ENCODE measurements at places on chromosomes 3 and 15.
A peak's percentile ranks its signal among the peaks of the same experiment; 100 is the strongest.

DNA sequence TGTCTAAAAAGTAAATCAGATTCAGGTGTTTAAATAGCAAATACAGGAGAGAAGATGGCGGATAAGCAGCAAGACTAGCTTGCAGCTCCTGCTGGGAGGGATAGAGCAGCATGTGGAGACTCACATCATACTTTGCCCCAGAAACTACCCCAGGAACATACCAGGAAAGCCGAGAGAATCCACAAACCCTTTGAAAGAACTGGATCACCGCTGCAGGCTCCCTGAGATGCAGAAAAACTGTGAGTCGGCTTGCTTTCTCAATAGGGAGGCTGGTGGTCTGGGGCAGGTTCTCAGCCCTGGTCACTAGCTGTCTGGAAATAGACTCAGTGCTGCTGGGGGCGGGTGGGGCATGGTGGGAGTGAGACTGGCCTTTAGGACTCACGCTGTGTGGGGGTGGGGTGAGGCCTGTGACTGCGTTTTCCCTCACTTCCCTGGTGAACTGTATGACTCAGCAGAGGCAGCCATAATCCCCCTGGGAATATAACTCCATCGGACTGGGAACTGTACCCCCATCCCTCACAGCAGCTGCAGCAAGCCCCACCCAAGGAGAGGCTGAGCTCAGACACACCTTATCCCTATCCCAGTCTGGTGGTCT is 142.8 kb downstream of the CNTN6 start:
- no peak for DNase-seq

DNA sequence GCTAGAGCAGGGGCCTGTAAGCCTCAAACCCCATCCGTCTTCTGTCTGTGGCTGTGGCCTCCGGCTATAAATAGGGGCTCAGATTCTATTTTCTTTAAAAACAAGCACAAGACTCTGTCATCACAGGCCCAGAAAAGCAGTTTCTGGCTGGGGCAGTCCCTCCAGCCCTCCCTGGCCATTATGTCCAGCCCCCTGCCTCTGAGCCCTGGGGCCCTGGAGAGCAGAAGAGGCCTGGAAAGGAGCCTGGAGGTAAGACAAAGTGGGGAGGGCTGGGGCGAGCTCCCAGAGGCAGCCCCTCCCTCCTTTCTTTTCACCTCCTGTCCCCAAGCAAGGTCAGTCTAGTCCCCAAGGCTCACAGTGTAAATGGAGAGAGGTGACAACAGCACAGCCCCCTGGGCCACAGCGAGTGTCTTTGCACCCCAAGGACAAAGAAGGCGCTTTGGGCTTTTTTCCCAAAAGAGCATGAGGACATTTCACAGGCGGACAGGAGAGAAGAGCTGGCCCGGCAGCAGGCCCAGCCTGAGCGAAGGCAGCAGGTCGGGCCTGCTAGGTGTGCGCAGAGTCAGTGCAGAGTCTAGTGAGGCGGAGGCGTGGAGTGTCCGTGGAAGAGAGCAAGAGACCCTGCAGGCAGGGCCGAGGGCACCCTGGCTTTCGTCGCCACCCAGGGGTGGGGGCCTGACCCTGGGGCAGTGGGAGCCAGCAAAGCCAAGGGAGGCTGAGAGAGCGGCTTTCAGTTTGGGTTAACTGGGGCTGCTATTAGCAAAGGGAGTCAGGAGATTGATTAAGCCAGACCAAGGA is 188.3 kb downstream of the TBC1D2B start:
- no peak for DNase-seq

DNA sequence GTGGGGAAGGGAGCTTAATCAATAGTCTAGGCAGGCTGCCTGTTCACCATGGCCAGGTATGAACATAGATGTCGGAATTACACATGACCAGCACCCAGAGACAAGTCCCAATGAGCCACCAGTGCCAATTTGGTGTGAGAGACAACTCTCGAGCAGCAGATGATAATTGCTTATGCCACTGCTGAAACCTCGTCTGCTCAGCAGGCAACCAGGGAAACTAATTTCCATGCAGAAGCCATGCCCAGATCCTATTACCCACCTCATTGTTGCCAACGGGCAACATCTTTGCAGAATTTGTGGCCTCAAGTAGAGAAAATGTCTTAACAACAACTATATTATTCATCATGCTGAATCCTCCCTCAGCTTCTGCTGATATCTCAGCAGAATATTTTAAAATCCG is 84.9 kb downstream of the CGGBP1 start:
- no peak for DNase-seq

DNA sequence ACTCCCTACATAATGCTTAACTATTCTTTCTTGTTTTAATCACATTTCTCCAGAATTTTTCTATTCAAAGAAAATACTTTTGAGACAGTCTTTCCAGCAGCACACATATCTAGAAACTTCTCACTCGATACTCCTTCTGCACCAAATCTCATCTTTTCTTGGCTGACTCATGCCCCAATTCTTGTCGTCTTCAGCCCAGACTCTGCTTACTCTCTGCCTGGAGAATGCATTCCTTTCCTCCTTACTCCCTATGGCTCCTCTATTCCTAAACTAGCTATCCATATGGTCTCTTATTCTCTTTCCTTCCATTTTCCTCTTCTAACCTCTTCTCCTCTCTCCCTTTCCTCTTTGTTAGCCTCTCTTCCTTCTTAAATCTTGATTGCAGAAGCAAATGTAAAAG is 158.7 kb downstream of the GBE1 start:
- DNase-seq: no peak

- DNase-seq: no peak
Observed at GRCh38 chr3:13415997-13416793, 3.9 kb downstream of the NUP210 start.

GRCh38 chr15:99914723-99915122 is 181.5 kb upstream of the LYSMD4 start:
- no peak for DNase-seq

GRCh38 chr3:186978712-186979111 is 48.4 kb downstream of the ST6GAL1 start:
- no peak for DNase-seq

DNA sequence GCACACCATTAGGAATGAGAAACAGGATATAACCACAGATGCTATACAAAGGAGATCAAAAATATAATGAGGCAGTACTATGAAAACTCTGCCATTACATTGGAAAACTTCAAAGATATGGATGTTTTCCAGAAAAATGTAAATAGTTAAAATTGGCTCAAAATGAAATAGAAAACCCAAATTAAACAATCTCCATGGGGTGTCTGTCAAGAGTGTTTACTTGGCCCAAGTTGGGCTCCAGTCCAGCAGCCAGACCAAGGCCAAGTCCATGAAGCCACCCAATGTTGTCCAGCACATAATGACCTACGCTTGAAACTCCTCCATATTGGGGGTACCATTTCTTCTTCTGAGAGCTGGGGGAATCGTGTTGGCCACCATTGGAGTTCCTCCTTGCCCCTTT is 37.1 kb downstream of the CTXND1 start:
- no peak for DNase-seq

GRCh38 chr3:190615607-190616006 is 101.7 kb downstream of the IL1RAP start:
- no peak for DNase-seq

DNA sequence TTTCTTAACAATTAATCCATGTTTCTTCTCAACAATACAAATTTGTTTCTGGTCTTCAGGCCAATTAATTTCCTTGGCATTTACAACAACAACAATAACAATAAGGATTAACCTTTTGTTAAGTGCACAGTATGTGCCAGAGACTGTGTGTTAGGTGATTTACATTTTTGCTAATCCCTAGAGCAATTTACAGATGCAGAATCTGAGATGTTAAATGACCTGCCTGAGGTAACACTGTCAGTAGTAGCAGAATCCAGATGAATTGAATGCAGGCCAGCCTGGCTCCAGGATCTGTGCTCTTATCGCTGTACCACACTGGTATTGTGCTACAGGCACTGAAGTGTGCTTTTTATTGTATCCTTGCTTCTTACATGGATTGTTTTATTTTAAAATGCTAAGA is 122.2 kb downstream of the MEIS2 start:
- no peak for DNase-seq

DNA sequence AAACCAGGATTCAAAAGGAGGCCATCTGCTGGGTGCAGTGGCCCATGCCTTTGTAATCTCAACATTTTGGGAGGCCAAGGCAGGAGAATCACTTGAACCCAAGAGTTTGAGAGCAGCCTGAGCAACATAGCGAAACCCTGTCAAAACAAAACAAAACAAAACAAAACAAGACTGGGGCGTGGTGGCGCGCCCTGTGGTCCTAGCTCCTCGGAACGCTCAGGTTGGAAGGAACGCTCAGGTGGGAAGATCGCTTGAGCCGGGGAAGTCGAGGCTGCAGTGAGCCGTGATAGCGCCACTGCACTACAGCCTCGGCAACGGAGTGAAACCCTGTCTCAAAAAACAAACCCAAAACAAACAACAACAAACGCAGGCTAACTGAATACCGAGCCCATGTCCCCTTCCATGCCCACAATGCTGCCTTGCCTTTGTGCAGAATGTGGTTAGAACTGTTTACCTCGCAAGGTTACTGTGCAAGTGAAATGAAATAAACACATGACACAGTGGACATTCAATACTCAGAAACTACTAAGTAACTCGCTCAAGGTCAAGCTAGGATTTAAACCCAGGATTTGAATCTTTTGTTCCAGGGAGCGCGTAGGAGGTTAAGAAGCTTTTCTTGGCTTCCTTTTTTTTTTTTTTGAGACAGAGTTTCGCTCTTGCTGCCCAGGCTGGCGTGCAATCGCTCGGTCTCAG is 766 bp upstream of the EMC4 start:
- no peak for DNase-seq

- DNase-seq: no peak
Observed at GRCh38 chr3:126160243-126161210, 19.9 kb downstream of the ALDH1L1 start.

GRCh38 chr15:56816781-56817180 is 83.5 kb upstream of the ZNF280D start:
- DNase-seq: no peak

DNA sequence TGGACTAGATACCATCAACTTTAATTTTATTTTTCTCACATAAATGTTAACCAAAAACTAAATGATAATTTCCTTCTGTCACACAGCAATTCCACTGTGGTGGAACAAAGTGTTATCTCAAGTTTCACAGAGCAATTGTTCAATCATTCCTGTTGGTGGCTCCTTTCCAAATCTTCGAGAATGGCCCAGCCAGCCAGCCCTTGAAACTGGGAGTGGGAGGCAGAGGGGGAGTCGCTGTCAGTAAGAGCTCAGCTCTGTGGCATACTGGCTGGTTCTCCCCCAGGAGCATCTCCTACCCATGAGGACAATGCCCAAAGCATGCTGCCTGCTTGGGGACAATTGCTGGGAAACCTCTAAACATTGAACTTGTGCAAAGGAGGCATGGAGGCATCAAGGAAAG is 47.7 kb downstream of the MECOM start:
- no peak for DNase-seq

DNA sequence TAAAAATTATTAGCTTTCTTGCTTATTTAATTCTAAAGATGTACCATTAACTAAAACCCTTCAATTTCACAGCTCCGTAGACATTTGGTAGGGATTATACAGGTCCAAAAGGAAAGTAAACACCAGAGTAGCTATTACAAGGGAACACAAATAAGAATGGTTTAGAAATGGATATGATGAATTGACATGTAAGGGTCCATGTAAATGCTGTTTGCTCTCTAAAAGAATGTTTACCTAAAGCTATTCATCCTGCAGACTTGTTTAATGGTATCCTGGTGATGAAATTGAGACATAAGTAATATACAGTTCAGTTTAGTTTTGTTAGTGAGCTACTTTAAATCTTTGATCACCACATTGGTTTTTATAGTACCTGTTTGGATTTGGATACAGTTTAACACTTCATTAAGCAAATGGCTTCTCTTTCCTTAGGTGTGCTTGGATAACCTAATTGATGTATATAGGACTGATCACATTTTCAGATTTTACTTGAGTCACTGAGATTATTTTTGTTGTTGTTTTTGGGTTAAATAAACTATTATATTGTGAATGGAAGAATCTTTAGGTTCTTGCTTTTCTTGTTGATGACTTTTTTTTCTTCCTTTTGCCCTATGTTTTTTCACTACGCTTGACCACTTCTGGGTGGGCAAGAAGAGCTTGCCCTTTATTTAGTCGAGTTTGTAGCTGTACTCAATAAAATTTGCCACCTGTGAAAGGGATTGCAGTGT is 115.4 kb downstream of the TCF12 start:
- DNase-seq: no peak

DNA sequence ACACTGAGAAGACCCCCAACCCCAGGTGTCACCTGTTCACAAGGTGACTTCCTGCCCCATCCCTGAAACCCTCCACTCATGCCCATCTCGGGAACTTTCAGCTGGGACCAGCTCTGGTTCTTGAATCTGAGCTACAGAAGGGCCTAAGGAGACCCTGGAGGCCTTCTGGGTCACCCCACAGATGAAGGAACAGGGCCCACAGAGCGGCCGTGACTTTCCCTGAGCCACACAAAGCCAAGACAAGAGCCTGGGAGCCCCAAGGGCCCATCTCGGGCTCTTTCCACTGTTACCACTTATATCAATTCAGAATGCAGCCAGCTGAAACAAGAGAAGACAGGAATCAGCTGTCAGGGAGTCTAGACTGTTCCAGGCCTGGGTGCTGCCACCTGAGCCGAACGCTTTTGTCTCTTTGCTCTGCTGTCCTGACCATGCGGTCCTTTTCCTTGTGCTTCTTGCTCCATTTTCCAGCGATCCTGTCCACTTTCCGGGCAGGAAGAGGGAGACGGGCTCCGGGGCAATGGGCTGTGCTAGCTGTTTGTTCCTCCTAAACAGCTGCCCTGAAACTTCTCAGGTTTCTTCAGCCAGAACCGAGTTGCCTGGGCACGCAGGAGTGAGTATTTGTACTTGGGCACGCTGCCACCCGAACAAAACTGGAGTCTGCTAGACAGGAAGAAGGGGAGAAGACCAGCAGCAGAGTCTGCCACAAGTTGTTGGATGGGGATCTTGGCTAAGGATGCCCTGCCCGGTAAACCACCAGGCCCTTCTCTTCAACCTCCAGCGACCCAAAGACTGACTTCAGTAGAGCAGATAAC is 28.0 kb upstream of the PIGZ start:
- DNase-seq: peak; percentile 84

GRCh38 chr3:112004669-112005068 is 5.9 kb downstream of the TAGLN3 start:
- no peak for DNase-seq

- DNase-seq: no peak
Observed at GRCh38 chr15:76961268-76962011, 29.9 kb downstream of the RCN2 start.

GRCh38 chr3:9397906-9398699 is 688 bp downstream of the SETD5 start:
- peak; percentile 35 for DNase-seq

Data from epithelial cell of esophagus (primary cell).